ENCODE measurements at places on chromosomes 12 and 14.

DNA sequence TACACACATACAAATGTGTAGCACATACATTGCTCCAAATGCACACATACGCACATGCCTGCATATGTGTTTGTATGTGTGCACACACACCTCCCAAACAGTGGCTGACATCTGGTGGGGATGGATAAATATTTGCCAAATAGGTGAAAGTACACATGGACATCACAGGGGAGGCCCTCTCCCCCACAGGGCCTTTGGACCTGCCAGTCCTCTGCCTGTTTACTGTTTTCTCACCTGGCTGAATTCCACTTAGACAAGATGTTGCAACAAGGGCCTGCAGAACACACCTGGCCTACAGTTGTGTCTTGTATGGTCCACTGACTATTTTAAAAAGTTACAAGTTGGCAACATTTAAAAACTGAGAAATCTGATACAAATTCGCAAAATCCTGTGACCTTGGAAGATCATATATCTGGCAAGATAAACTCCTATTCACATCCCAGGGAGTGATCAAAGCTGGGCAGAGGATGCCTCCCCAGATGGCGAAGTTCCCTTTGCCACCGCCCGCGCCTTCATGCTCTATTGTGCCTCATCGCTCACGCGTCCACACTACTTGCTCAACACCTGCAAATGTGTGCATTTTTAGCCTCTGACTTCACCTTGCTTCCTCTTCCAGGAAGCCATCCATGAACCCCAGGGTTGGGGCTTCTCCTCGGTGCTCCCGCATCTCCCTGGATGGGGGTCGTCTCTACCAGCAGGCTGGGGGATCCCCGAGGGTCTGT lies 118.4 kb upstream of the FZD10 start:
- no peak for DNase-seq

DNA sequence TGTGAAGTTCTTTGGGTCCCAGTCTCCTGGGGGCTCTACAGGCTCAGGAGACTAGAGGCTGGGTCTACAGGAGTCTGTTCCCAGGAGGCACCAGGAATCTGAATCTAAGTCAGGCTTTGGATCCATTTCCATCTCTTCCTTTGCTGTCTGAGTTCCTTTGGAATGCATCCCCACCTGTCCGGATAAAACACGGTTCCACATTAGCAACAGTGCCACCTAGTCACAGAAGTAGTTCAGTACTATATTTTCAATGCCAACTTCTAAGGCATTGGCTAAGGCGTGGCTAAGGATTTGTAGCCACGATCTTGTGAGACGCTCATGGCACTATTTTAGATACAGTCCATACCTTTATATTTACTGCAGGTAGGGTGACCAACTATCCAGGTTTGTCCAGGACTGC lies 15.1 kb downstream of the ZC2HC1C start:
- DNase-seq: no peak

DNA sequence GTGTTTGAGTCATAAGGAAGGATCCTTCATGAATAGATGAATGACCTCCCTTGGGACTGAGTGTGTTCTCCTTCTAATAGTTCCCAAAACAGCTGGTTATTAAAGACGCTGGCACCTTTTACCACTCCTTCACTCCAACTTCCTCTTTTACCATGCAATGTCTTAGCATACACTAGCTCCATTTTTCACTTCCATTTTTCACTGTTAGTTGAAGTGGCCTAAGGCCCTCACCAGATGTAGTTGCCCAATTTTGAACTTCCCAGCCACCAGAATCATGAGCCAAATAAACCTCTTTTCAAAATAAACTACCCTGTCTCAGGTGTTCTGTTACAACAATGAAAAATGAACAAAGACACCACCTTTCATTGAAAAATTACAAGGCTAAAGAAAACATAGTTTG lies 64.7 kb downstream of the GPR65 start:
- DNase-seq: no peak

DNA sequence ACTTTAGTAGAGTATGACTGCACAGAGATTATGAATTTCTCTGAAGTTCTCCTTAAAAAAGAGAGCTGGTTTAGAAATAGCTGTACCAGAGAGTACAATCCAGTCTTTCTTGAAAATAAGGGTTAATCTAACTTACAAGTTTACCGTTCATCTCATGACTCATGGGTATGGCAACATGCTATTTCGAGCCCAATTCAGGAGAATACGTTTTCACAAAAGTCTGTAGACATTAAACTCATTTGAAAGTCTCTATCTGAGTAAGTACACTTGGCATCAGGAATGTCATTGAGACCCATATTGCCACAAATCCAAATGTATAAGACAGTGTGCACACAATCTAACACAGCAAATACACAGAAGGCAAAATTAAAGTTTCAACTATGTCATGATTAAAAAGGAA lies 160.5 kb downstream of the PIK3C2G start:
- DNase-seq: peak; percentile 7

GRCh38 chr12:60184096-60184495 lies 588.3 kb downstream of the SLC16A7 start:
- DNase-seq: no peak

DNA sequence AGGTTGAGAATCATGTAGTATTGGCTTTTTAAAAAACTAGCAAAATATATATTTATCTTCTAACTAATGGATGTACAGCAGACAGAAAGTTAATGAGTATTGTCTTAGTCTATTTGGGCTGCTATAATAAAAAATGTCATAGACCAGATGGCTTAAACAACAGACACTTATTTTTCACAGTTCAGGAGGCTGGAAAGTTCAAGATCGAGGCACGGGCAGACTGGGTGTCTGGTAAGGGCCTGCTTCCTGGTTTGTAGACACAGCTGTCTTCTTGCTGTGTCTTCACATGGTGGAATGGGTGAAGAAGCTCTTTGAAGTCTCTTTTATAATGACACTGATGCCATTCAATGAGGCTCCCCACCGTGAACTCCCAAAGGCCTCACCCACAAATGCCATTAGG lies 70.1 kb upstream of the KRR1 start:
- no peak for DNase-seq

DNA sequence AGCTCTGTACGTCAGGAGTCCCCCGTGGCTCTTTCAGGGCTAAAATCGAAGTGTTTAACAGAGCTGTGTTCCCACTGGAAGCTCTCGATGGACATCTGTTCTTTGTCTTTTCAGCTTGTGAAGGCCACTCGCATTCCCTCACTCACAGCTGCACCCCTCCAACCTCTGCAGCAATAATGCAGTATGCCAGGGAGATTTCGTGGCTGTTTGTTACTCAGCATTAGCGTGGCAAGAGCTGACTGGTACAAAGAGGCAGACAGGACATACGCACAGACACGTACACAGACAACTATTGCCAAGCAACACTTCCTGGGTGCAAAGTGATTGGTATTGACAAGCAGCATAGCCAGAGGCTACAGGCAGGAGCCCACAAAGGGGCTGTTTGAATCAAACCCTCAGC lies 11.8 kb upstream of the FBXO21 start:
- DNase-seq: no peak
